H4 (cell line): ENCODE measurements at places on chromosomes 11 and 22.

DNA sequence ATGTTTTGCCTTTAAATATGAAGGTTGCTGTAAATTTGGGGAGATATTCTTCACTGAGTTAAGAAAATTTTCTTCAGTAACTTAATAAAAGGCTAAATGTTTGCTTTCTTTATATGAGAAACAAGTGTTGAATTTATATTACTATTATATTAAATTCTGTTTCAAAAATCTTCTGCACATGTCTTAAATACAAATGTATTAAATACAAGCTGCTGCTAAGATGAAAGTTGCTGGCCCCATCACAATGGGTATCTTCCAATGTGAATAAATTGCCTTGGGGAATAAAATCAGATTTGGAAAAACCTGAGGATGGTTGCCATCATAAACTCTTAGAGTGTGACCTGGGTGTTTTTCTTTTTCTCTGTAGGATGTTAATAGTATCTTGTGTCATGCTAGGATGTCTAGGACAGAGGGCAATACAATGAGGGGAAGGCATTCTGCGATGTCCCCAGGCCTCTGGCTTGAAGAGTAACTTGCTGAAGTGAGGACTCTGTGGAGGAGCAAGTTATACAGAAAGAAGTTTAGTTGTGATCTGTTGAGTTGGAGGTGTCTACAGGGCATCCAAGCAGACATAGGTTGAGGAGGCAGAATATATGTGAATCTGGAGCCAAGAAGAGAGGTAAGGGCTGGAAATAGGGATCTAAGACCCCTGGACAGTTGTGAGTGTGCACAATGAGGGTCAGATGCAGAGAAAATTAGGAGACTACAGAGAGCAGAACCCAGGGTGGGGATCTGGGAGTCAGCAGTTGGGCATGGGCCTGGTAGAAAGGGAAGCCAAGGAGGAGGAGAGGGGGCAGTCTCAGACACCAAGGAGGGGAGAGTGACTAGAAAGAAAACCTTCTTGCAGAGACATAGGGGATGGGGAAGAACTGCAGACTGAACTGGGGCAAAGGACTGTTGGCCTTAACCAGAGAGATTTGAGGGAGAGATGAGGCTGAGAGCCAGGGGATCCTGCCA lies 4.8 kb downstream of the IGLL5 start:
- DNase-seq: no peak

DNA sequence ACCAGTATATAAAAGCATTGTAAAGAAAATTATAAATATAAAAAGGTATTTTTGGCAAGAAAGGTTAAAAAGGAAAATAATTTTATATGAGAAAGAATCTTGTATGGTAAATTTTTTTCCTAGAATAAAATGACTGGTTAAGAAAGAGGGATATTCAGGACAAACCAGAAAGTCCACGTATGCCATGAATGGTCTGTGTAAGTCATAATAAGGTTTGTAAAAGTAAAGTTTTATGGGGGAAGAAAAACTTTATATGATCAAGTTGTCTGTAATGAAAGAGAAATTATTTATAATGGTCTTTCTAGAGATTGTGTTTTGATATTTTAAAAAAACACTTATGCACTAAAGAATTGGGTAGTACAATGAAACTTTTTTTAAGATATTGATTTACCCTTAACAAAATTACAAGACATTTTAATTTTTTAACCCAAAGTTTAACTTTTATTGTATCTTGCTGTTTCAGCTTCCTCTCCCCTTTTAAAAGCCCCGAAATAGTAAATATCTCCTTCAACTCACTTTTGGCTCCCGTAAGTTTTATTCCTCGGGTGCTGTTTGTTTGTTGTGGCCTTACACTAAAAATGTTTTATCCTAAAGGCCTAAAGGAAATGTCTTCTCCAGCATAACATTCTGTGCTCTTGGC lies 47.7 kb downstream of the AMOTL1 start:
- DNase-seq: no peak

DNA sequence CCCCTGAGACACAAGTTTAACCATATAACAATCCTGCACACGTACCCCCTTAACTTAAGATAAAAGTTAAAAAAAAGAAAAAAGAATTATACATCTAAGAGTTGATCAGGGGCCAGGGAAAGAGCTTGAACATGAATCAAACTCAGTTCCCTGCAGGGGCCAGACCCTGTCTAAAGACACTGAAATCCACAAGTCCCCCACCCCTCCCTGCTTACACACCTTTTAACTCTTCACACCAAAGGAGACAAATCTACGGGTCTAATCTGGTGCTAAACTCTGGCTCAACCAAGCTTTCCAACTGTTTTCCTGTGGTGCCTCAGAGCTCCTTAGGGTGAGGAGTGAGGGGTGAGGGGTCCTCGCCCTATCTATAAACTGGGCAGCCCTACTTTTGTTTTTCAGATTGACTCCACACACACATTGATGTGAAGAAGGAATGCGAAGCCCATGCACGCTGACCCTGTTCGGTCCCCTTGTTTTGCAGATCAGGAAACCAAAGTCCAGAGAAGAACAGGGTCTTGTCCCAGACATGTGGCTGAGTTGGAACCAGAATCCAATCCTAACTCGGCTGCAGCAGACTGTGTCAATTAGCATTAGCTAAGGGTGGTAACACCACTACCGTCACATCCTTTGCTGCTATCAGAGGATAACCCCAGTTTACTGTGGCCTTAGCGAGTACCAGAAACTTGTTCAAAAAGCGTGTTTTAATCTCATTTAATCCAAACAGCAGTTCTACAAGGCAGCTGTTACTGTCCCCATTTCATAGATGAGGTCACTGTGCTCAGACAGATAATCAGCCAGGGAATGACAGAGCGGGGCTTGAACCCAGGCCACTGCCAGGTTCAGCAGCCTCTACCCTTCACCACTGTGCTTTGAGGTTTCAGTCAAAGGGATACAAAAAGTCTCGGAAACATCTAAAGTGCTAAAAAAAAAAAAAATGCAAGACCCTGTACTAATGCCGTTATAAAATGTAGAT lies 145.2 kb upstream of the SYT13 start:
- no peak for DNase-seq

DNA sequence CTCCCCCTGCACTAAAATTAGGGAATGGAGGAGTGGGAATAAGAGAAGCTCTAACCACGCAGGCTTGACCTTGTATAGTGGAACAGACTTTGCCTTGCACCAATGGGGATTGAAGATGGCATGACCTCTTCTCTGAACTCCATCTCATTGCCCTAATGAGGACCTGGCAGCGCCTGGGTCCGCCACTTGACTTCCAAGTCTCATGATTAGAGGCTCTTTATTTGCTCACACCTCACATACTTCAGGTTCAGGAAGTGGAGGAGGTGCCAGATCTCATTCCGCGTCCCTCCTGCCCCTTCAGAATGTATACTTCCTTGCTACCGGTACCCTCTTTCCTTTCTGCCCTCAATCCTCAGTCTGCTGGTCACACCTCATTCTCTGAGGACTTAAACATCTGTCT lies 106.0 kb upstream of the CD44 start:
- DNase-seq: no peak

DNA sequence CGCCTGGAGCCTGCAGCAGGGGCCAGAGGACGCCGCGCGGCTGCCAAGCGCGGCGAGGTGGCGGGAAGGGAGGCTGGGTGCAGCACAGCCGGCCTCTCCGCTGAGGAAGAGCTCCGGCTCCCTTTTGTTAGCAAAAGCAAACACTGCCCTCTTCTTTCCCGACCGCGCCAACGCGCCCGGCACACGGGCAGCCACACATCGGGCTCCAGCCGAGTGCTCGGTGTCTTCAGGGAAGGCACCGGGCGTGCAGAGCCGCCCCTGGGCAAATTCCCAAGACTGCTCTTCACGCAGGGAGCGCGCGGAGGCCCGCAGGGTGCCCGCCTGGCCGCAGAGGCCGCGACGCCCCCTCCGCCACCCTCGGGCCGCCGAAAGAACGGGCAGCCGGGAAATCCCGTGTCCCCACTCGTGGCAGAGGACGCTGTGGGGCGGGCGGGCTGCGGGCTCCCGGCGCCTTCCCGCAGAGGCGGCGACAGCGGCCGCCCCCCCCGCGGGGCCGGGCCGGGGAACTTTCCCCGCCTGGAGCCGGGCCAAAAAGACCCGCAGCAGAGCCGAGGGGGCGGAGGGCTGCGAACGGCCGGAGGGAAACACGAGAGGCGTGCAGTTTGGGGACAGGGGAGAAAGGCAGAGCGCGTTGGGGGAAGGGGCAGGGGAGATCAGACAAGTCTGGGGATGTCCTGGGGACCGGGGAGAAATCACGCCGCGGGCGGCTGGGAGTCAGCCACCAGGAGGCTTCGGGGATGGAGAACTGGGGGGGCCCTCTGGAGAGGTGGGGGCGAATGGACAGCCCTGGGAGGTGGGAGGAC lies 931 bp downstream of the CADM1 start:
- DNase-seq: peak; percentile 51

DNA sequence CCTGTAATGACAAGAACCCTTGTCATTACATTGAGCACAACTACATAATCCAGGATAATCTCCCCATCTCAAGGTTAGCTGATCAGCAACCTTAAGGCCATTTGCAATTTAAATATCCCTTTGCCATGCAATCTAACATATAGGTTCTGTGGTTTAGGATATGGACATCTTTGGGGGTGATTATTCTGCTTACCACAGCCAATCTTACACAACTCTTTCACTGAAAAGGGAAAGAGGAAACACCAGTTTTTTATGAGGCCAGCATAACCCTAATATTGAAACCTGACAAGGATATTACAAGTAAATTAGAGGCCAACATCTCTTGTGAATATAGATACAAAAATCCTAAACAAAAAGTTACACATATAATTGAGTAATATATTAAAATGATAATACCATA lies 78.5 kb downstream of the CYP2R1 start:
- no peak for DNase-seq

GRCh38 chr22:22738959-22739585 lies 94.7 kb downstream of the GGTLC2 start:
- no peak for DNase-seq

GRCh38 chr22:45072322-45072903 lies 62.6 kb upstream of the PHF21B start:
- DNase-seq: peak; percentile 79

DNA sequence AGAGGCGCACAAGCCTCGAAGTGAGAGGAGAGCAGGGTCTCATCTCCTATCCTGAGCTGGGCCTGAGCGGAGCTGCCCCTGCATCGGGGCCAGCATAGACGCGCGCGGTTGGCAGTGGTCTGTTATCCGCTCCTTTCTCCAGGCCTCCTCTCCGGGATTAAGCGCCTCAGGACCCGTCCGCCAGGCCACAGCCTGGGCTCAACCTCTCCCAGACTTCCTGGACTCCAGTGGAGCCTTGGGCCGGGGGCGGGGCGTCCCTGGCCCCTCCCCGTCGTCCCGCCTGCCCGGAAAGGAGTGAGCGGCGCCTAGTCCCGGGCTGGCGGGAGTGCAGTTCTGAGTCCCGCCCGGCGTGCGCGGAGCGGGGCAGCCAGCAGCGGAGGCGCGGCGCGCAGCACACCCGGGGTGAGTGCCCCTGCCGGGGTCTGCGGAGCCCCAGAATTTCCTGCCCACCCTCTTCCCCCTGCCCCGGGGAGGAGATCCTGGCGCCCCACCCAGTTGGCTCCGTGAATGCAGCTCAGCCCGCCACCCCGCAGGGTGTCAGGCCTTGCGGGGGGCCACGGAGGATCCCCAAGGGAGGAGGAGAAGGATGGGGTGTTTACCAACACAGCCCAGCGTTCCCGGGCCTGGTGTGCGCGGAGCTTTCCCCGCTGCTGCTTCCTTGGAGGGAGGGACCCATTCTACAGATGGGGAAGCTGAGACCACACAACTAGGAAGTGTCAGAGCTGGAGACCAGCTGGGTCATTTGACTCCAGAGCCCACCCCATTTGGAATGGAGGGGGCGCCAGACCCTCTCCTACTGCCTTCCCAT lies at the start of gene TCIRG1:
TSS of gene TCIRG1 (plus strand) at position 308 of the 808 bp plus-strand sequence. CDS start 2,247 bp downstream, outside the sequence.
- peak; percentile 50 for DNase-seq

GRCh38 chr11:110059706-110060463 lies 33.3 kb upstream of the ZC3H12C start:
- DNase-seq: no peak

DNA sequence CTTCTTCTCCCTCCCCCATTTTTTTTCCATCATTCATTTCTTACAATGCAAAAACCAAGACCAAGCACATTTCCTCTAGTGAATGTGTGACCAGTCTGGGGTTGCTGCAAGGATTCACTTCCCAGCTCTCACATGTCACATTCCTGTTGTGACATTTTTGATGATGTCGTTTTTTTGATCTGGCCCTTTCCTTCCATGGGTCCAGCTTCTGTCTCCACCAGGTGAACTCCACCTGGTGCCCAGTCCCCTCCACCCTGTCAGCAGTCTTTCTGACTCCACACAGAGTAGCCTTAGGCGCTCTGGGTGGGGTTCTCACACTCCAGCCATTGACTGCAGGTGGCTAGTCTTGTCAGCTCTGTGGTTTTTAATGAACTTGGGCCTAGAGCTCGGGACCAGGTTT lies 15.6 kb downstream of the PANX1 start:
- no peak for DNase-seq

GRCh38 chr11:131463649-131464425 lies 93.4 kb downstream of the NTM start:
- no peak for DNase-seq

GRCh38 chr11:122153746-122154145 lies 37.7 kb upstream of the BLID start:
- DNase-seq: no peak

- DNase-seq: no peak
Measured at GRCh38 chr11:68308068-68308467, 4.3 kb upstream of the LRP5 start.

GRCh38 chr22:24005201-24005600 lies at the start of gene GSTT4:
GSTT4 (minus strand) TSS chr22:24005453; CDS start chr22:24005356, 97 bp downstream.
- DNase-seq: no peak

GRCh38 chr11:106495046-106495445 lies 417.6 kb downstream of the AASDHPPT start:
- DNase-seq: no peak

GRCh38 chr22:43101306-43101705 lies 9.2 kb upstream of the BIK start:
- no peak for DNase-seq

- DNase-seq: no peak
Measured at GRCh38 chr11:61045271-61045670, 57.0 kb upstream of the CD5 start.

- DNase-seq: no peak
Measured at GRCh38 chr11:45643598-45644260, 21.7 kb downstream of the CHST1 start.

- DNase-seq: peak; percentile 11
Measured at GRCh38 chr11:41281131-41281742, 178.2 kb downstream of the LRRC4C start.

DNA sequence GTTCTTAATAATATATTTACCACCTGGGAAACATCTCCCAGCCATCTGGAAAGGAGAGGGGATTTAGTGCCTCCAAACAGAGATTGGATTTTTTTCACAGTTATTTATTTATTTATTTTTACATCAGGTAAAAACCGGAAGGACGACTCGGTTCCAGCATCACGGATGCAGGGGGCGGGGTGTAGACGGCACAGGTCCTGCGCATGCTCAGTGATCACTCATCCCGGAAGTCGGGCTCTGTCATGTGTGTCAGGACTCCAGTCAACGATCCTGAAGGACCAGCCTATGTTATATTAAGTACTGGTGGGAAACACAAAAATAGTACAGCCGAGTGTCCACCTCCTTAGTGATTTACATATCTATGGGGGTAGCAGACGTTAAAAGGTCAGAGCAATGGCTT lies 467.6 kb downstream of the NTM start:
- no peak for DNase-seq

- DNase-seq: no peak
Measured at GRCh38 chr11:630871-631270, 3.9 kb upstream of the SCT start.
